ENCODE measurements at places on chromosomes 2 and 18.
A peak's percentile ranks its signal among the peaks of the same experiment; 100 is the strongest.

DNA sequence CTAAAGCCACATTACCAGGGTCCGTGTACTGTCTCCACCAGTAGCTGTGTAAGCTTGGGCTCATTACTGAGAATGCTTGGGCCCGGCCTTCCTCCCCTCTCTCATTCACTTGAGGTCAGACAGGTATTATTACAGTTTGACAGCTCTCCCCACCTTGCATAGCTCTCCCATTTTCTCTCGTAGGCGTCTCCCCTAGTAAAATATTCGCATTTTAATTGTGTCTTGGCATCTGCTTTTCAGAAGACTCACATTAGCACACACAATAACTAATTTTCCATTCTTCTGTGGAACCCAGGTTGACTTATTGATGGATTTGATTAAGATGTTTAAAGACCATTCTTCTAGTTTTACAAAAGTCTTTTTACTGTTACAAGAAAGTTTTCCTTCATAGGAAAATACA, 71.1 kb upstream of the CYP20A1 start:
- DNase-seq = no peak

GRCh38 chr2:136344339-136344738, 226.4 kb upstream of the CXCR4 start:
- no peak for DNase-seq

- no peak for DNase-seq
Observed at GRCh38 chr2:215504547-215504946, 68.7 kb upstream of the FN1 start.

DNA sequence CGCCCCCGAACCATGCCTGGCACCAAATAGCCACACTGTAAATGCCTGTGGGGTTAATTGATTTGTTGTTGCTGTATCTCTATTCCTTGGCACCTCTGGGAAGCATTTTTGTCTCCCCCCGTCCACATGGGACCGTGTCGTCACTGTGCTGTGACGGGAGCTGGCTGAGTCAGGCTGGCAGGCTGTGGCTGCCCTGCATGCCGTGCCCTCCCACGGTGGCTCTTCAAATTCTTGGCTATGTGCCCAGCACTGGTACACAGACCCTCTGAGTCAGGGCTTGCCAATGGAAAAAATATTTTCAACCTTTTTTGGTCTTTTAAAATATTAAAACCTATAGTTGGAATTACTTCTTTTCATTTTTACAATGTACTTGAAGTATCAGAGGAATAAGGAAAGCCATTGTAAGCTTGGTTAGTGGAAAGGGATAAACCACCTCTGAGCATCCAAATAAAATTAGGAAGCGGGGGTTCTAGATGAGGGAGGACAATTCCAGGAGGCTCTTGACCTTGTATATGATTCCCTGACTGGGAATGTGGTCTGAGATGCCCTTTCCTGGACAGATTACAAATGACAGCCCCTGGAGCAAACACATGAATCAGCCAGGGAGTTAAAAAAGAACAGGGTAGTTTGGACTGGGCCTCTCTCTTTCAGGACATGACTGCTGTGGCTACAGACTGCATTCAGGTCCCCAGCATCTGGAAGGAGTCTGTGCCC, 59.4 kb downstream of the DGKD start:
- DNase-seq = peak; percentile 17

DNA sequence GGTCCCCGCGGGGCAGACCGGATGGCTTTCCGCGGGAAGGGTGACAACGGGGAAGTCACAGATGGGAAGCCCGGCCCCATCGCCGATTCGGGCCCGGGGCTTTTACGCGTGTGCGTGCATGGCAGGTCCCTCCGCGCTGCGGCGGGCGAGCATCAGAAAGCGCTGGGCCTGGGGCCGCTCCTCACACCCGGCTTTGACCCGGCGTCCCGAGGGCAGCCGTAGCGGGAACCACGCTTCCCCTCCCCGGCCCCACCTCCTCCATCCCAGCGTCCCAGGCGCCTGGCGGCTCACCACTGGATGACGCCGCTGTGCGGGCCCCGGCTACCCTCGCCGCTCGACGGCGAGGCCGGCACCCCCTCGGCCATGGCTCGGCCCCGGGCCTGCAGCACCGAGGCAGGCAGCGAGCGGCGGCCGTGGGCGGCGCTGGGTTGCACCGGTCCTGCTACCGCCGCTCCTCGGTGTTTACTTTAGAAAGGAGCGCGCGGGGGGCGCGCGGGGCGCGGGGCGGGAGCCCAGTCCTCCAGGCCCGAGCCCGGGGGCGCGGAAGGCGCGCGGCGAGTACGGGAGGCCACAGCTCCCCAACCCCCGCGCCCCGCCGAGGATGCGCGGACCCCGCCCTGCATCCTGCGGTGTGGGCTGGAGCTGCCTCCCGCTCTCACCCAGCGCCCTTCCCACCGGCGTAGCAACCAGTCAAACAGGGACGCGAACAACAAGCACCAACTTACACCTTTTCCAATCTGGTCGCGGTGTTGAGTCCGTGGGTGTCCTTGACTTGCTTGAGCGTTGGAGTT, 806 bp downstream of the RFX8 start:
- DNase-seq = peak; percentile 69

- peak; percentile 15 for DNase-seq
Observed at GRCh38 chr18:23133860-23134779, 1.2 kb upstream of the CABLES1 start.

GRCh38 chr2:208320686-208321085, 54.6 kb downstream of the PIKFYVE start:
- peak; percentile 12 for DNase-seq

- DNase-seq = no peak
Observed at GRCh38 chr2:216159646-216160045, 50.5 kb downstream of the XRCC5 start.

DNA sequence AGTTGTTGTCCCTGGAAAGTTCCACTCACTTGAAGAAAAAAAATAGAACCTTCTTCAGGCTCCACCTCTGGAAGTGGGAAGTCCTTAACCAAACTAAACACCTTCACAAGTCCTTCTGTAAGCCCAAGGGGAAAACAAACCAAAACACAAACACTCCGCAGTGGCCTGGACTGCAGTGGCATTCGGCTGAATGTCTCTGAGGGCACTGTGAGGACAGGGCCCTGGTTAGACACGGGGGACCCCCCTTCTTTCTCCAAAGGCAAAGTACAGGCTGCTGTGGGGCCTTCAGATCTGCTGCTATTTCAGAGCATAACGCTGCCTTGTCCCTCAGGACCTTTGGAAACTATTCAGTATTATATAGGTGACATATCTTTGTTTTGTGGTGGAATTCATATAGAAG, 28.1 kb downstream of the FOSL2 start:
- no peak for DNase-seq

DNA sequence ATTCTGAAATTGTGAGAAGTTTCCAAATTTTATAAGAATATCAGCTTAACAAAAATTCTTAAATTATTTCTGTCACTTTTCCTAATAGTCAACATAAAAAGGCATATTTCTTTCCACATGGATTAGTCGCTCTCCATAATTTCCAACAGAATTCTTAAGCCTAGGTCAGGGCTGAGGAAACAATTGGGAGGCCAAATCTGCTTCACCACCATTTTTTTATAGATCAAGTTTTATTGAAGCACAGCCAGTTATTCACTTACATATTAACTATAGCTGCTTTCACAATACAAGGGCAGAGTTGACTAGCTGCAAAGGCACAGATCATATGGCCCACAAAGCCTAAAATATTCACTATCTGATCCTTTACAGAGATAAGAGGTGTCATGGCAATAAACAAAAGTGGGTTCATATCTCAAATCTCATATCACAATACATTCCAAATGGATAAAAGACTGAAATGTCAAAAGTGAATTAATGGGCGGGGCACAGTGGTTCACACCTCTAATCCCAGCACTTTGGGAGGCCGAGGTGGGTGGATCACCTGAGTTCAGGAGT, 18.7 kb downstream of the MEMO1 start:
- DNase-seq = no peak

- no peak for DNase-seq
Observed at GRCh38 chr18:8874872-8875271, 169.5 kb downstream of the MTCL1 start.

- no peak for DNase-seq
Observed at GRCh38 chr2:170967553-170967952, 38.5 kb downstream of the GORASP2 start.
